ENCODE measurements at places on chromosomes 16 and 17.
A peak's percentile ranks its signal among the peaks of the same experiment; 100 is the strongest.

DNA sequence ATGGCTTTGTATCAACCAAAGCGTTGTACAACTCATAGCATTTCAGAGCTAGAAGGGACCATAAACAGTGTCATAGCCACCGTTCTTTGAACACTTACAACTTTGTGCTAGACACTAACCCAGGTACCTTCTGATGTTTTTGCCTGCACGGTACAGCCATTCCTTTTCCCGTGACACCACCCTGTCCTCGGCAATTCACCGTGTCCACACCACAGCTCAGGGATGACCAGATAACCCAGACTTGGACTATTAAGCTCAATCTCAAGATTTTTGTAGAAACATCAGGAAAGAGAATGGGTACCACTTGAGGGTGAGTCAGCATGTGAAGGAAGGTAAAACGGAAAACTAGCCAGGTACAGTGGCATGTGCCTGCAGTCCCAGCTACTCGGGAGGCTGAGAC lies 9.8 kb upstream of the CBFB start:
- no peak for DNase-seq

DNA sequence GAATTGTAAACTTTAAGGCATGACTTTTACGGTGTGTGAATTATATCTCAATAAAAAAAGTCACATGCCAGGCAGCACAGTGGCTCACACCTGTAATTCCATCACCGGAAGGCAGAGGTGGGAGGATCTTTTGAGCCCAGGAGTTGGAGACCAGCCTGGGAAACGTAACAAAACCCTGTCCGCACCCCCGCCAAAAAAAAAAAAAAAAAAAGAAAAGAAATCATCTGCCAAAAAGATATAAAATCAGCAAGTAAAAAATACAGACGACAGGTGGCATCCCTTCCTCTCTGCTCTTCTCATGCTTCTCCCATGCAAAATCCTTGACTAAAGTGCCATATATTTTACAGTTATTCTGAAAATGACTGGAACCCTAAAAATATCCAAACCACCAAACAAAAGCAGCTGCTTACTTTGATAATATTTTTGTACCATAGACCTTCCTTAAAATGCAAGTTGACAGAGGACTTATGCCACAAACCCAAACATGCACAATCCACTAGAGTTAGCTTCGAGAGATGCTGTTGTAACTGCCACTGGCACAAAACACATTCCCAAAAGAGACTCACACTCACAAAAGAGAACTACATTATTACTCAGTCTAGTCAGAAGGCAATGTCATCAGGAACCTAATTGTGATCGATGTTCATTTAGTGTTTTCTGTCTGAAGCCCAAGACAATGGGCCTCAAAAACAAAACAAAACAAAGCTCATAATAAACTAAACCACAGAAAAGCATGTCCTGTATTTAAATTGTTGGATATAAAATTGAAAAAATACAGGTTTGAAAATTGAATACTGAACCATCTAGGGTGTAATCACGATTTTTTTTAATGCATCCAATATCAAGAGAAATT lies 2.4 kb downstream of the CRLF3 start:
- peak; percentile 40 for DNase-seq

- no peak for DNase-seq
Measured at GRCh38 chr16:89693931-89694783, 7.3 kb downstream of the SPATA2L start.

GRCh38 chr17:36703860-36704266 lies 102.5 kb downstream of the MRM1 start:
- DNase-seq, result no peak

- peak; percentile 48 for DNase-seq
Measured at GRCh38 chr17:59425085-59425931, 93.9 kb downstream of the YPEL2 start.

GRCh38 chr16:72159801-72160200 lies 12.2 kb downstream of the PMFBP1 start:
- DNase-seq, result no peak

GRCh38 chr16:68700120-68700519 lies 37.0 kb upstream of the CDH1 start:
- peak; percentile 35 for DNase-seq

- DNase-seq, result peak; percentile 54
Measured at GRCh38 chr16:54927125-54928015, 3.3 kb upstream of the IRX5 start.

Measured in MV-4-11 (cell line).